Prostate gland (tissue), 2 donors: ENCODE measurements at places on chromosomes 13 and 19. TPM values are rescaled to one million over a fixed set of nuclear protein-coding genes. Genes with fewer than 3 reads are reported as not detected.

Gene NRTN
- 12.9 TPM for total RNA-seq

Gene IGFL1
- total RNA-seq: 4.8 TPM

Gene CEACAM1
- total RNA-seq: 21.4 TPM

Gene TNNI3
- 12.4 TPM for total RNA-seq

Gene ZNF284
- total RNA-seq: 1.8 TPM

Gene NLRP11
- total RNA-seq: 1.5 TPM

Gene SLC6A16
- total RNA-seq: 4.3 TPM

Gene CD209
- 1.2 TPM for total RNA-seq

DNA sequence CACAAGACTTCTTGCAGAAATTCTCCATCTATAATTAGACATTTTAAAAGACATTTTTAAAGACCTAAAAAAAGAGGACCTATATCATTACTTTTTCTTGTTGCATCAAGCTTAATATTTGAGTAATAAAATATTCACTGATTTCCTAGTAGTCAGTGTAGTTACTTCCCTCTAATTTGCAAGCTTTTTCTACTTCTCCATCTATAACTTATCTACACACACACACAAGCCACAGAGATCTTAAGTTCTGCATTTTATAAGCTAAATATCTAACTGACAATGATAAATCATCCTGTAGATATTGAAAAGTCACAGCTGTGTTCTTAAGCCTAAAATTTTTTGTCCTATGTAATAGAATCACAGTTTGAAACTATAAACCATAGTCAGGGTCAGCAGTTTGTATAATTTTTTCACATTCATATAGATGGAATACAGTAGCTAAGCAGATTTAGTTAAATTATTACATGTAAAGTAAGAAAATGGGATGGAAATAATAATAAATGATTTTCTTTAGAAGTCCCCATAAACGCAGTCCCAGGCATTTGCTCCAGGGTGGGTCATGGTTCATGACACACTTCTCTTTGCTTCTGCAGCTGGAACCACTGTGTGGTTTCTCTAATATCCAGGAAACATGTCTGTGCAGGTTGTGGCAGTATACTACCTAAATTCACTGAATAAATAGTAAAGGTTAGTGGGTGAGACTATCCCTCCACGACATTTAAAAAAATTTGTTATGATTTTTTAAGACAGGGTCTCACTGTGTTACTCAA is 60.2 kb downstream of the ESD start:
- no peak overlapping the region for H3K27ac ChIP-seq
- DNase-seq: no peak
- H3K4me1 ChIP-seq: no peaks in the 10 kb centered on the region
- H3K27me3 ChIP-seq: no peaks in the 10 kb centered on the region

GRCh38 chr13:48695776-48696175 is 42.0 kb downstream of the CYSLTR2 start:
- H3K4me3 ChIP-seq: no peak overlapping the region
- H3K27ac ChIP-seq: no peak overlapping the region
- no peaks in the 10 kb centered on the region for H3K4me1 ChIP-seq
- DNase-seq: no peak
- H3K36me3 ChIP-seq: no peaks in the 10 kb centered on the region

DNA sequence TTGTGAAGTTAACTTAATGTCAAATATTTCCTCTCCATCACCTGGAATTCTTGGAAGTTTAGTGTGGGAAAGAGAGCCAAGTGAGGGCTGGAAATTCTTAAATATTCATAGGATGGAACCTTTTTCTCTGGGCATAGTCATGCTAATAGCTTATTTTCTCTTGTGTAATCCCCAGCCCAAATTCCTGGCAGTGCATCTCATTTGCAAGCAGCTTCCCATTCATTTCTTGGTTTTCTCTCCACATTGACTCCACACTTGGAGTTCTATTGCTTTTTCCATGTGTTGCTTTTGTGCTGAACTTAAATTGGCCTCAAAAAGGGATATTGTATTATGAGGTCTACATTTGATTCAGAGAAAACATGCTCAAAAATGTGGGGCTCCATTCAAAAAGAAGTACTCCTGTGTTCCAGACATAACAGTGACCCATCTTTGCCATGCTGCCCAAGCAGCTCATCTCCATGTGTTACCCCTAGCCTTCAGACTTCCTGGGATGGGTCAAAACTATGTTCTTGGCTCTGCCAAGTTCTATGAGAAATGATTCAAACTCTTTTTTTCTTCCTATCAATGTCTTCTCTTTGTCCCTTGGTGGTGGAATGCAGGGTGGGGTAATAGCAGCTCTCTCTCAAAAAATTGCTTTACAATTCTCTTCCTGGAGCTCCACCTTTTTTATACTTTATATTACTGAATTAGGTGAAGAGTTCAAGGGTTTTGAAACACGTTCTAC is 2471.5 kb downstream of the PCDH9 start:
- H3K27me3 ChIP-seq: no peaks in the 10 kb centered on the region
- H3K4me3 ChIP-seq: no peak overlapping the region
- no peak overlapping the region for H3K27ac ChIP-seq
- no peaks in the 10 kb centered on the region for H3K4me1 ChIP-seq

DNA sequence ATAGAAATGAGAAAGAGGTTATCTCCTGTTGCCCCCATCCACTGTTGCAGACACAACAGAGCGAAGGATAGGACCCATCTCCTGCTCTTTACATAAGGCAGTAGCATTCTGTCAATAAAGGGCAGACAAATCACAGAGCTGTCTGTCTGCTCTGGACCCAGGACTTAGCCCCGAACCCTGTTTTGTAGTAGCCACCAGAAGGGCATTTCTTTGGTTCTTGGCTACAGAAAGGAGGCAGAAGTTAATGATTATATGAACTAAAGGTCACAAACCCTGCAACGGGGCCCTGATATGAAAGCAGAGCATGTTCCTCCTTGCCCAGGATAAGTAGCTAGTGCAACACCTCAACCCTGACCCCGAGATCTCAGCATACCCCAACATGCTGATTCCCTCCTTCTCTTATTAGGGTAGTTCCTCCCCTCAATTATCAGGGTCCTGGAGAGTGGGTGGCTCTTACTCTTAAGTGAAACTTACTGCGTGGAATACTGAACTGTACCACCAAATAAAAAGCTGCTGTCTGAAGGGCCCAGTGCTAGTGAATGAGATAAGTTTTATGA is 680.4 kb upstream of the SPRY2 start:
- DNase-seq: no peak
- no peaks in the 10 kb centered on the region for H3K27me3 ChIP-seq
- no peak overlapping the region for H3K4me3 ChIP-seq
- H3K36me3 ChIP-seq: no peaks in the 10 kb centered on the region
- no peaks in the 10 kb centered on the region for H3K4me1 ChIP-seq

- no peaks in the 10 kb centered on the region for H3K27me3 ChIP-seq
- H3K36me3 ChIP-seq: no peaks in the 10 kb centered on the region
- no peak overlapping the region for H3K4me3 ChIP-seq
- no peak for DNase-seq
- no peak overlapping the region for H3K27ac ChIP-seq
- no peaks in the 10 kb centered on the region for H3K4me1 ChIP-seq
Measured at GRCh38 chr13:66996503-66996902, 233.6 kb downstream of the PCDH9 start.

- H3K4me3 ChIP-seq: peak within 1 kb of the TSS; percentile 100
- H3K27ac ChIP-seq: peak within 1 kb of the TSS; percentile 99
- peaks cover 15% of the 10 kb centered on the region for H3K4me1 ChIP-seq
- H3K27me3 ChIP-seq: no peaks in the 10 kb centered on the region
- DNase-seq: peak; percentile 100
Measured at GRCh38 chr19:8389891-8390616, at the start of gene RAB11B. RAB11B (plus strand) TSS chr19:8390360; CDS start chr19:8390417, 57 bp downstream.

- H3K27ac ChIP-seq: no peak overlapping the region
- no peaks in the 10 kb centered on the region for H3K27me3 ChIP-seq
- DNase-seq: no peak
- no peaks in the 10 kb centered on the region for H3K36me3 ChIP-seq
- H3K4me3 ChIP-seq: no peak overlapping the region
Measured at GRCh38 chr13:46624353-46624752, 71.4 kb downstream of the LRCH1 start.

- no peak overlapping the region for H3K4me3 ChIP-seq
- H3K4me1 ChIP-seq: no peaks in the 10 kb centered on the region
Measured at GRCh38 chr13:113531041-113531873, 40.7 kb upstream of the DCUN1D2 start.

DNA sequence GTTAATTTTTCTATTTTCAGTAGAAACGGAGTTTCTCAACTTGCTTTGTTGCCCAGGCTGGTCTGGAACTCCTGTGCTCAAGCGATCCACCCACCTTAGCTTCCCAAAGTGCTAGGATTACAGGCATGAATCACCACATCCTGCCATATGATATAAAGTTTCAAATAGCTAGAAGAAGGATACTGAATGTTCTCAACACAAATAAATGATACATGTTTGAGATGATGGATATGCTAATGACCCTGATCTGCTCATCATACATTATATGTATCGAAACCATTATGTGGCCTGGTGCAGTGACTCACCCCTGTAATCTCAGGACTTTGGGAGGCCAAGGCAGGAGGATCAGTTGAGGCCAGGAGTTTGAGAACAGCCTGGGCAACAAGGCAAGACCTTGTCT is 11.5 kb downstream of the CIB3 start:
- H3K36me3 ChIP-seq: no peaks in the 10 kb centered on the region
- no peak overlapping the region for H3K27ac ChIP-seq
- no peaks in the 10 kb centered on the region for H3K27me3 ChIP-seq
- no peak for DNase-seq
- H3K4me1 ChIP-seq: no peaks in the 10 kb centered on the region
- no peak overlapping the region for H3K4me3 ChIP-seq

GRCh38 chr19:14361824-14362223 is 19.4 kb upstream of the ADGRE5 start:
- no peaks in the 10 kb centered on the region for H3K36me3 ChIP-seq
- no peak for DNase-seq
- no peaks in the 10 kb centered on the region for H3K27me3 ChIP-seq
- no peaks in the 10 kb centered on the region for H3K4me1 ChIP-seq
- no peak overlapping the region for H3K27ac ChIP-seq
- no peak overlapping the region for H3K4me3 ChIP-seq

GRCh38 chr19:57515255-57515654 is 11.9 kb upstream of the ZNF549 start:
- no peak for DNase-seq
- no peak overlapping the region for H3K27ac ChIP-seq
- H3K4me1 ChIP-seq: no peaks in the 10 kb centered on the region
- no peaks in the 10 kb centered on the region for H3K27me3 ChIP-seq
- H3K36me3 ChIP-seq: no peaks in the 10 kb centered on the region

GRCh38 chr13:88862095-88862620 is 1191.0 kb downstream of the SLITRK5 start:
- H3K27ac ChIP-seq: no peak overlapping the region
- no peak overlapping the region for H3K4me3 ChIP-seq
- no peak for DNase-seq

- no peaks in the 10 kb centered on the region for H3K4me1 ChIP-seq
- no peak for DNase-seq
- H3K27ac ChIP-seq: no peak overlapping the region
- no peak overlapping the region for H3K4me3 ChIP-seq
- no peaks in the 10 kb centered on the region for H3K27me3 ChIP-seq
Measured at GRCh38 chr13:22757530-22758120, 423.2 kb upstream of the SGCG start.

DNA sequence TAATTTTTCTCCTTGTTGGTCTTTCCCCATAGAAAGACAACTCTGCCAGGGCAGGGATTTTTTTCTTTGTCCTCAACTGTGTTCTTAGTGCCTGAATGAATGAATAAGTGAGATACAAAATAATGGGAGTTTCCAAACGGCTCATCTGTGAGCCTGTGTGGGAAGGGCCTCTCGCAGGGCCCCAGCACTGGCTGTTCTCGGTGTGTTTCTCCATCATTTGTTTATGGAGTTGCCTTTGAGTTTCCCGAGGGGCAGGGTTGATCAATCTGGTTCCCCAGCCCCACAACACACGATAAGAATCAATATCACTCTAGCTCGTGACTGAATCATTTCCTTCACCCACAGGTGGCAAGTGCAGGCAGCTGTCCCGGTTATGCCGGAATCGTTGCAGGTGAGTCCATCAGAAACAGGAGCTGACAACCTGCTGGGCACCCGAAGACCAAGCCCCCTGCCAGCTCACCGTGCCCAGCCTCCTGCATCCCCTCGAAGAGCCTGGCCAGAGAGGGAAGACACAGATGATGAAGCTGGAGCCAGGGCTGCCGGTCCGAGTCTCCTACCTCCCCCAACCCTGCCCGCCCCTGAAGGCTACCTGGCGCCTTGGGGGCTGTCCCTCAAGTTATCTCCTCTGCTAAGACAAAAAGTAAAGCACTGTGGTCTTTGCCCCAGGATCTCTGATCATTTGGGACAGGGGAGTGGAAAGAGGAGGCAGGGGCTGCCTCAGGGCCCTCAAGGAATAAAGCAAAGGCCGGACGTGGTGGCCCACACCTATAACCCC is 14.9 kb downstream of the FXYD5 start:
- no peaks in the 10 kb centered on the region for H3K36me3 ChIP-seq
- no peaks in the 10 kb centered on the region for H3K27me3 ChIP-seq
- H3K4me3 ChIP-seq: no peak overlapping the region

DNA sequence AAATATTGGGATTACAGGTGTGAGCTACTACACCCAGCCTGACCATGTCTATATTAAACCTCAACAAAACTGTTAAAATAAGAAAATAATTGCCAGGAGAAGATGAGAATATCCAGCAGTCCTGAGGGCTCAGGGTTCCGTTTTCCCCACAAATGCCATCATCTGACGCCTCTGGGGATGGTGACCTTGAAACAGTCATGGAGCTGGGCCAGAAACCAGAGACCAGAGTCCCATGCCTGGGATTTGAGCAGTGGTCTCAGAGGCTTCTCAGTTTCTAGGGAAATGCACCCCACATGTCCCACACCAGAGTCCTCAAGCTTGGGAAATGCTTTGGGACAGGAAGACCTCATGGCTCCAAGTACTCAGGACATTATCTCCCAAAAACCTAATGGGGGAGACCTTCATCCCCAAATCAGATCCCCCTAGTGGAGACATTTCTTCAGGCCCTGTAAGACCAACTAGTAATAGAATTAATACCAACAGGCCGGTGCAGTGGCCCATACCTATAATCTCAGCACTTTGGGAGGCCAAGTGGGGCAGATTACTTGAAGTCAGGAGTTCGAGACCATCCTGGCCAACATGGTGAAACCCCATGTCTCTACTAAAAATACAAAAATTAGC is 2.9 kb upstream of the MAP1S start:
- no peak overlapping the region for H3K27ac ChIP-seq
- no peaks in the 10 kb centered on the region for H3K27me3 ChIP-seq
- no peak overlapping the region for H3K4me3 ChIP-seq
- DNase-seq: no peak

DNA sequence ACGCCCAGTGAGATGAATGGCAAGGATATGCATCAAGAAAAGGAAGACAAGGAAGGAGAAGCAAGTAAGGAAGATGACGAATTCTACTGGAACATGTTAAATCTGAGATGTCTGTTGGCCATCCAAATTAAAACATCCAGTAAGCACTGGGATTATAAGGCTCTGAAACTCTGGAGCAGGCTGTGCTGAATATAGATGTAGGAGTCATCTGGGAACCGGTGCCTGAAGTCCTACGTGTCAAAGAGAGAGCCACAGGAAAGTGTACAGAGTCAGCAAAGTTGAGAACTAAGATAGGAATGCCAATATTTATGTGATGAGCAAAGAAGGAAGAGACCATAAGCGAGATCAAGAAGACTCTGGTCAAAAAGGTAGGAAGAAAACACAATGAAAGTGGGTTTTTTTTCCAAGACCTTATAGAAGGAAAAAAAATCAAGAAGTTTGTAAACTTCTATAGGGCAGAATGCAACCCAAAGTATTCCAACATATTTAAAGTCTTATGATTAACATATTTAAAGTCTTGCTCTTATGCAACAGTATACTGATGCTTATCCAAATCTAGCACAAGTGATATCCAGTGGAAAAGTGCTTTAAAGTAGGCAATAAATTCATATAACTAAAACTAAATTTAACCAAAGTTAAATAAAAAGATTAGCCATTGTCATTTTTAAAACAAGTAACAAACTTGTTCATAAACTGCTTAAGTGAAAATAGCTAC is 51.2 kb upstream of the EEF1AKMT1 start:
- H3K36me3 ChIP-seq: no peaks in the 10 kb centered on the region
- no peaks in the 10 kb centered on the region for H3K4me1 ChIP-seq
- H3K27me3 ChIP-seq: no peaks in the 10 kb centered on the region
- no peak for DNase-seq
- H3K27ac ChIP-seq: no peak overlapping the region
- H3K4me3 ChIP-seq: no peak overlapping the region
